ENCODE measurements at places on chromosomes 1 and 21.

GRCh38 chr1:226716577-226716976, 22.5 kb downstream of the ITPKB start:
- no peak for DNase-seq

DNA sequence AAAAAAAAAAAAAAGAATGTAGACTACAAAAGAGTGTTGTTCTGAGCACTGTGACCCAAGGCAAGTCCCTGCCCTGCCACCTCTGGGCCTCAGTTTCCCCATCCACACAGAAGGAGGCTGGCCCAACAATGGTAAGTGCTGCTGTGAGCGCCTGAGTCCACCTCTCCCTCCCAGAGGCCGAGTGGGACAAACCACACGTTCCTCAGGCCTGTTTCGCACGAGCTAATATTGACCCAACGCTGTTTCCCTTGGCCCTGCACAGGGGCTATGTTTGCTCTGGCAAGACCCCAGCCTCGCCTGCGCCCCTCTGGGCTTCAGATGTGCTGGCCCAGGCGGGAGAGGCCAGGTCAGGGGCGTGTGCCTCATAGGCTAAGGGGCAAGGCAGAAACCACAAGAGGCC, 12.6 kb upstream of the LAPTM5 start:
- no peak for DNase-seq

DNA sequence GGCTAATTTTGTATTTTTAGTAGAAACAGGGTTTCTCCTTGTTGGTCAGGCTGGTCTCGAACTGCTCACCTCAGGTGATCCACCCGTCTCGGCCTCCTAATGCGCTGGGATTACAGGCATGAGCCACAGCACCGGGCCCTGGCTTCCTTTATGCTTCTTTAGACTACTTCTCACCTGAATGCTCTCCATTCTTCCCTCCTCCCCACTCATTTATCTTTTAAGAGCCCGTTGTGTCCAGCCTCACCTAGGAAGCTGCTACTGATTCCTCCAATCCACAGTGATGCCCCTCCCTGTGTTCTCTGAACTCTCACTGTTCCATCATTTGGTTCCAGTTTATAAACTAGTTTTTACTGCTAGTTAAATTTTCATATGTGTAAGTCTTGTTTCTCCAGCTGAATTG, 44.9 kb upstream of the NR5A2 start:
- DNase-seq = no peak

- DNase-seq = no peak
Observed at GRCh38 chr1:205481629-205482151, 22.8 kb upstream of the CDK18 start.

DNA sequence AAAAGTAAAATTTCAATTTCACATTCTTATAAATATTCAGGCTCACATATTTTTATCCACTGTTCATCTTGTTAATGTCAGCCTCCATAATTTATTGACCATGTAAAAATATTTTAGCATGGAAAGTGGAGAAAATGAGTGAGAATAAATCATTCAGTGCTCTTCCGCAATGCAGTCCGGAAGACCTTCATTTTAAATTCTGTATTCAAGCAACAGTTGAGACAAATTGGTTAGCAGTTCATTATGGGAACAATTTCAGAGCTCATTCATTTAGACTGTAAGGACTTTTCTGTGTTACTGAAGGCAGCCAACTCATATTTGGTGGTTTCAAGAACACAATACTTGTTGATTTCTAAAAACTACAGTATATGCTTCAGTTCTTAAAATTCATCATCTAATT, 97.8 kb downstream of the TYW3 start:
- DNase-seq = no peak

- DNase-seq = peak; percentile 75
Observed at GRCh38 chr21:43726686-43727518, 8.0 kb downstream of the PDXK start.

- DNase-seq = peak; percentile 60
Observed at GRCh38 chr1:41862384-41863221, 56.1 kb downstream of the HIVEP3 start.

- DNase-seq = no peak
Observed at GRCh38 chr1:87196110-87196827, 132.4 kb upstream of the LMO4 start.

- no peak for DNase-seq
Observed at GRCh38 chr1:27979859-27980201, 20.1 kb downstream of the XKR8 start.

DNA sequence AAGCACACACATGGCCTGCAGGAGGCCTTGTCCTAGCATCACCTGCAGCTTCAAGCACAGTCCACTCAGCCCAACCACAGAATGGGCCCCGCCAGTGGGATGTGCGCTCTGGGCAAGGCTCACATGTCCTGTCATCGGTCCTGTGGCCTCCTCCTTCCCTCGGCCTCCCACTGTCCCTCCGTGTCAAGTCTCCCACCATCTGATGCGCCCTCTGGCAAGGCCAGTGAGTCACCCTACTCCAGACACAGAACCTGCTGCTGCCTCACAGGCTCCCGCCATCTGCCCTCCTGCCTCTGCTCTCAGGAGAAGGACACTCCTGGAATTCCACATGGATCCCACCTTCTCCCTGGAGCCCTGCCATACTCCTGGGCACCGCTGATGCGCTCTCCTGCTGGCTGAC, 14.2 kb downstream of the KCNAB2 start:
- peak; percentile 74 for DNase-seq

DNA sequence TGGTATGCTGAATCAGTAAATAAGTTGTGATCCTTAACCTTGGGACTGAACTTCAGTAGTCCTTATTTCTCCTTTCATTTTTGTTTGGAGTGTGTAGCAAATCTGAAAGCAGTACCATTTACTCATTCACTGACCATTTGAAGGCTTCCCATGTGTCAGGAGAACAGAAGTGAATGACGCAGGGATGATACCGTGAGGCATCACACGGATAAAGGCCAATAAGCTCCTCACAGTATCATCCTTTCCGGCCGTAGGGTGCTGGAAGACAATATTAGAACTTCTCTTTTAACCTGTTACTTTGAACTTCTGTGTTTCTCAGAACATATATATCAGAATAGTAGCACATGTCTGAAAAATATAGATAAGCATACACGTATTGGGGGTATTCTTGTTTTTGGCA, 21.3 kb downstream of the BACH1 start:
- no peak for DNase-seq

- no peak for DNase-seq
Observed at GRCh38 chr1:25771221-25772114, 28.5 kb upstream of the SELENON start.

GRCh38 chr1:109793486-109794318, 30.0 kb upstream of the EPS8L3 start:
- DNase-seq = peak; percentile 85

- no peak for DNase-seq
Observed at GRCh38 chr1:27912429-27912828, 22.4 kb upstream of the SMPDL3B start.

DNA sequence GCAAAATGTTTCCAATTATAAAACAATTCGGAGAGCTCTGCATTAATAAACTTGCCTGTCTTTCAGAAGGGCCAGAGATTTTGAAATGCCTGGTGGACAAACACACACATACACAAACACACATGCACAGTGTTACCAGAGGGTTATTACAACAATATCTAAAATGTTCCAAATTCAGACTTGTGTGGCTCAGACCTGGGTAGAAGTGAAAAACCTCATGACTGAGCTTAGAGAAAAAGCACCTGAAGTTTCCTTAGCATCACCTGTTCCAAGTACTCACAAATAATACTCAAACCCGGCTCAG, 247.9 kb downstream of the FOXD2 start:
- no peak for DNase-seq
